ENCODE measurements at places on chromosomes 1 and 21.

DNA sequence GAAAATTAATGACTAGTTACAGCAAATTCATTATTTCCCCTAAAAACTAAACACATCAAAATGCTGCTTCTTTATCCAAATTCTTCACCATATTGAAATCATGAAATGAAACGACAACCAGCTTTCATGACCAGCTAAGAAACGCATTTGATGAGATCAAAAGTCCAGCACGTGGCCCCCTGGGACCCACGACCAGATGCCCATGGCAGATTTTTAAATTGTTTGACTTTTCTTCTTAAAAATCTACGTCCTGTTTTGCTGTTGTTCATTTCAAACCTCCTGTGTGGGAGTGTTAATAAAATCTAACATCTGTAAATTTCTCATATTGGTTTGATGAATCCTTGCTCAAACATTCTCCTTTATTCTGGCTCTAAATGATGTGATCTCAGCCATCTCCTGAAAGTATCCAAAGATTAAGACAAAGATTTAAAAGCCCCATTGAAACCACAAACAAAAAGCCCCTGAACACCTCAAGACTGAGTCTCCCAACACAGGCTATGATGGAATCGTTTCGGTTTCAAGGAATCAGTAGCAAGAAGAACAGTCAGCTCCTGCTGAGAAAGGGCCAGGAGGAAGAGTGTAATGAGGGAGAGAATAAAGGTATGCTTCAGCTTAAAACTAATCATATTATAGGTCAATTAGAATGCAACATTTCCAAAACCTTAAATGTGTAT lies 523.6 kb downstream of the SMYD3 start:
- no peak overlapping the region for H3K27ac ChIP-seq
- no peaks in the 10 kb centered on the region for H3K27me3 ChIP-seq
- peaks cover 7% of the 10 kb centered on the region for H3K4me1 ChIP-seq
- peak; percentile 47 for DNase-seq
- H3K36me3 ChIP-seq, result no peaks in the 10 kb centered on the region

GRCh38 chr1:64590316-64590715 lies 120.4 kb downstream of the CACHD1 start:
- DNase-seq, result no peak
- no peaks in the 10 kb centered on the region for H3K36me3 ChIP-seq

DNA sequence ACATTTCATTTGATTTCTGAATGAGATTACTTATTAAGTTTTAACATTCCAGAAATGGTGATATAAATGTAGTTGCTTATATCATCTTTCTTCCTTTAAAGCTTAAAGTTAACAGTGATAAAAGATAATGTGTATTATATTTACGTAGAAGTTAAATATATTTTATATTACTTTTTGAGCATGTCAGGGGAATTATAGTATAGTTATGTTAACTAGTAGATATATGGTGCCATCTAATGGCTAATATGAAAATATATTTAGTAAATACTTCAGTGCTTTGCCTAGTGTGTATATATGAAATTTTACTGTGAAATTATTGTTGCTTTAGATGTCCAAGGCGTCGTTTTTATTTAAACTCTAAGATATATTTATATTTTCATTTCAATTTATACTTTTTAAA lies 51.5 kb downstream of the SYT14 start:
- no peak overlapping the region for H3K4me3 ChIP-seq
- no peaks in the 10 kb centered on the region for H3K4me1 ChIP-seq
- H3K27ac ChIP-seq, result no peak overlapping the region
- no peaks in the 10 kb centered on the region for H3K27me3 ChIP-seq
- DNase-seq, result peak; percentile 58

DNA sequence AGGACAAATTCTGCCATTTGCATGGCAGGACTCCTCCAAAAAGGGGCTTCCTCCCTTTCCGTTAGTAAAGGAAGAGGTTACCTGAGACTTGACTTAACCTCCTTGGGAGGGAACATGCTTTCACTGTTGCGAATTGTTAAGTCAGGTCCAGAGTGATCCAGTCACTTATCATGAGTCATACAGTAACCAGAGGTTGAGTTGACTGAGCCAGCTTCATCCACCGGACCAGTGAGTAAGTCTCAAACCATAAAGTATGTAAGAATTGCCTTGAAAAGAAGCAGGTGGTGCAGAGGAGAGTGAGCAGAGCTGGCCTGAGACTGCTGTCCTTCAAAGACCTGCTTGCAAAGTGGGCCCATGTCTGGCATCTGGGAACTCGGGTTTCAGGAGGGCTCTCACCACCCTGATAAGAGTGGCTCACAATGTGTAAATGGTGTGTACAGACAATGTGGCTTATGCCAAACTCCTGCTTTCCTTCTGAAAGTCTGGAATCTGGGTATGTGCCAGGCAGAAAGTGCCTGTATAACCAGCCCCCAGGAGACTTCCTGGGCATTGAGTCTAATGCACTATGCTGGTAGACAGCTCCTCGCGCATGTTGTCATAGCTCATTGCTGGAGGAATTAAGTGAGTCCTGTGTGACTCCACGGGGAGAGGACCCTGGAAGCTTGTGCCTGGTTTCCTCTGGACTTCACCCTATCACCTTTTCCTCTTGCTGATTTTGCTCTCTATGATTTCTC lies 84.3 kb upstream of the KLHDC7A start:
- no peak overlapping the region for H3K27ac ChIP-seq
- H3K4me3 ChIP-seq, result no peak overlapping the region
- H3K27me3 ChIP-seq, result no peaks in the 10 kb centered on the region
- no peaks in the 10 kb centered on the region for H3K4me1 ChIP-seq
- no peaks in the 10 kb centered on the region for H3K36me3 ChIP-seq
- no peak for DNase-seq

- no peak for DNase-seq
- H3K4me3 ChIP-seq, result no peak overlapping the region
- H3K36me3 ChIP-seq, result no peaks in the 10 kb centered on the region
- H3K27me3 ChIP-seq, result no peaks in the 10 kb centered on the region
- H3K27ac ChIP-seq, result no peak overlapping the region
Observed at GRCh38 chr1:169090308-169090899, 16.1 kb upstream of the ATP1B1 start.
